ENCODE measurements at places on chromosomes 16 and 17.

GRCh38 chr17:71109697-71110096 is 940.4 kb downstream of the KCNJ2 start:
- DNase-seq = no peak

DNA sequence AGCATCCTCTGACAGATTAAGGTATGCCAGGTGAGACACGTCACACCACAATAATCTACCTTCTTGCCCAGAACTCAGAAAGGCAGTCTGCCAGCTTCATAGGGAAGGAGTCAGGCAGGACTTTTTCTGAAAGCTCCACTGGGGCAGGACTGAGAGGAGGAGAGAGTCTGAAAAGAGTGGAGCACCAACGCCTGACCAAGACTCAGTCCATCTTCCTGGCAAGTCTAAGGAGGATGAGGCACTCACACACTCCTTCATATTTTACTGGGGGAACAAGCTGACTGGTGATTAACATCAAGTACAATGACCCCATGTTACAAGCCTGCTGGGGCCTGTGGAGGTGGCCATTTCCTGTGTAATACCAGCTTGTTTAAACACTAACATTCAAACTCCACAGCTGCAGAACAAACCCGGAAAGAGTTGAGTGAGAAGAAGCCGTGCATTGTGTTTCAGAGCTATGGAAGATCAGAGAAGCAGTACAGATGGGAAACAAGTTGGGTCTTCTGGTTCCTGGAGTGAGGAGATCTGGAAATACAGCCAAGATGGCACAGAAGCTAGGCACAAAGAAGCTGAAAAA is 122.4 kb downstream of the HIC1 start:
- no peak for DNase-seq

- no peak for DNase-seq
Observed at GRCh38 chr17:57286399-57287105, 30.2 kb downstream of the MSI2 start.

DNA sequence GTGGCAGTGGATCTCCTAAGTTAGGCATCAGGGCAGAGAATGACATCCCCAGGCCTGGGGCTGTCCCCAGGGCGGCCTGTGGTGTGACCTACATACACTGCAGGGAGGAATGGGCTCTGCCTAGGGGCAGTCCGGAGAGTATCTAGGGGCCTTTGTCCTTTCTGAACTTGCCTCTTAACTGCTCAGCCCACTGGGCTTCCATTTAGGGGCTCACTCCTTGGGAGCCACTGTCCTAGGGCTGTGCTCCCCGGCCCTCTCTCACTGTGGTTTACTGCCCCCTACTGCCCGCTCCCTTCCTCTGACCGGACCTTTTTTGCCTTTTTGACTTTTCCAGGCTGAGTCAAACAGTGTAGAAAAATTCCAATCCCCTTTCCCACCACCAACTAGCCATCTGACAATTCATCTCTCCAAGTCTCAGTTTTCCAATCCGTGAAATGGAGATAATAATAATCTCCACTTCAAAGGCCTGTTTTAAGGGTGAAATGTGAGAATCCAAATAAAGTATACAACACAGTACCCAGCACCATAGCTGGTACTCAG is 66.8 kb downstream of the DNAH3 start:
- no peak for DNase-seq

GRCh38 chr17:13044572-13045065 is 26.8 kb upstream of the ELAC2 start:
- DNase-seq = no peak

DNA sequence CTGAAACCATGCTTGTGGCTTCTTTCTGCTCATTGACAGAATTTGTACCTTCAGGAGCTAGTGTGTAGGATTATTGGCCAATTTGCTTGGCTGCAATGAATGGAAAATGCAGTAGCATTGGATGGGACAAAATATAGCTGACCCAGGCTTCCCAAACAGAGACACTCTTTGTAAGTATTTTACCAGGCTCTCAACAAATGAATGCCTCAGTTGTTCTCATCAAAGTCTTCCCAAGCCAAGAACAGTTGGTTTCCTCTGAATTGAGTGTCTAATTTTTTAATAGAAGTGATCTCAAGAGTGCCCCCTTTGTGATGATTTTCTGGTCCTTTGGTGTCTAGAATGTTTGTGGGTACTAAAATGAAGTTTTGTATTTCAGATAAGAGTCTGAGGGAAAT is 140.9 kb downstream of the SHISA9 start:
- no peak for DNase-seq

GRCh38 chr16:73071131-73071940 is 23.4 kb upstream of the ZFHX3 start:
- no peak for DNase-seq
